ENCODE measurements at places on chromosomes 2 and 18.

DNA sequence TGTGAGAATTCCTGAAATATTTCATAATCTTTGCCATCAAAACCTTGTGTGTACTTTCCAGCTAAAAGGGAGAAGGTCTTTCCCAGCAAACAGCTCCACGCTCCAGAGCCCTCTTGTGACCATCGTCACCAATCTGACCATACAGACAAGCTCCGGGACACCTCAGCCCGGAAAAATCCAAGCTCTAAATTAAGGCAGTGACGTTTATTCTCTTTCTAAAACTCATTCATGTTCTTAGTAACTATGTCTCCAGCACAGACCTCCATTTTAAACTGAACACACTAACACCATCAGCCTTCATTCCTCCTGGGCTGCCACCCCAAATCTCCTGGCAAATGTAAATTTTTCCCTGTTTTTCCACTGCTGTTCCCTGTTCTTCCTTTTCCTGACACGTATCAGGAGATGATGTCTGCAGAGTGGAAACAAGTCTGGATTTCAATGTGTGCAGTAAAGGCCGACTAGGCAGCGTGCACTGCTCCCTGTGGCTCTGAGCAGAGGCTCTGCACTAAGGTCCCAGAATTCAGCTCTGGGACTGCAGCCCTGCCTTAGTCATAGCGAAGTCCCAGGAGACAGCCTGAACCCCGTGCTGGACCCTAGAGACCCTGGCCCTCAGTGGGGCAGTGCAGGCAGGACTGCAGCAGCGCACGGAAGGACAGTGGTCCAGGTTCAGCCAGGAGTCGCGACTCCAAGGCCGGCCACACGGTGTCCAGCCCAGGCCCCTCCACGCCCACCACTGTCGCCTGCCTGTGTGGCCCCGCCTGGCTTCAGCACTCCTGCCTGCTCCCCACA lies 452.5 kb upstream of the SALL3 start:
- no peak for DNase-seq

DNA sequence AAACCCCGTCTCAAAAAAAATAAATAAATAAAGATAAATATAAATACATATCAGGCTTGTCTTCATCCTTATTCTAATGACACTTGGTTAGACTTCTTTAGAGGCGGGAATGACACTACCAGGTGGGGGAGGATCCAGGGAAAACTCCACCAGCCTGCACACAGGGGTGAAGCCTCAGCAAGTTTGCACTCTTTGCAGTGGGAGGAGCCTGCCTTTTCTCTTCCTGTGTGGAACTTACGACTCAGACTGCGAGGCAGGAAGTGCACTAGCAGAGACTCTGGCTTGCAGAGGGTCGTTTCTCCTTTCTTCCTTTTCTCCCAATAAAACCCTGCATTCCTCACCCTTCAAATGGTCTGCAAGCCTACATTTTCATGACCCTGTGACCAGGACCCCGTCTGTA lies 153.6 kb upstream of the CBLN2 start:
- DNase-seq = no peak

DNA sequence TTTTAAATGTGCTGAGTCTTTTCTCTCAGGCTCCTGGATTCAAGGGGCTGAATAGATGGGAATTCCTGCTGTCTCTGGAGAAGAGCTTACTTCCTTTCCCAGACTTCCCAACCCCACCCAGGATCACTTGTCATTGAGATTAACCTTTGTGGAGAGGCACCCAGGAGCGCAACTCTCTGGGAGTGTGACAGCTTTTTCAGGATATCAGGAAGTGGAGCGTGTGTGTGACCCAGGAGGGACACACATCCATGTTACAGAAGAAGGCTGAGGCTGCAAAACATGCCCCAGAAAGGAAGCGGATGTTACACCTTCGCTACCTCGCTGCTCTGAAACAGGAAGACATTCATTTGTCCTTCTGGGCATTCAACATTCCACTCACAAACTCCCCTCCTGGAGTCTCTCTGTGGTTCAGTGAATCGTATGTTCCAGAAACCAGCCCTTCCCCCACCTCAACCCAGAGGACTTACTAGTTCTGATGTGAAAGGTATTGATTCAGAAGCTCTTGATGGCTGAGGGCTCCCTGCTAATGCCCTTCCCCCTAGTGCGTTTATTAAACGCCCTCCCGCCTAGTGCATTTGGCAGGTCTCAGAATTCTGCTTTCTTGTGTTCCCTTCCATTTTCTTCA lies 523.9 kb downstream of the TNS1 start:
- no peak for DNase-seq

- DNase-seq = no peak
These were observed 155.3 kb upstream of the SLC39A10 start for GRCh38 chr2:195501746-195502145.

GRCh38 chr18:79343567-79344207 lies 52.0 kb upstream of the NFATC1 start:
- DNase-seq = no peak

GRCh38 chr18:2794159-2794558 lies 52.6 kb upstream of the EMILIN2 start:
- DNase-seq = no peak

DNA sequence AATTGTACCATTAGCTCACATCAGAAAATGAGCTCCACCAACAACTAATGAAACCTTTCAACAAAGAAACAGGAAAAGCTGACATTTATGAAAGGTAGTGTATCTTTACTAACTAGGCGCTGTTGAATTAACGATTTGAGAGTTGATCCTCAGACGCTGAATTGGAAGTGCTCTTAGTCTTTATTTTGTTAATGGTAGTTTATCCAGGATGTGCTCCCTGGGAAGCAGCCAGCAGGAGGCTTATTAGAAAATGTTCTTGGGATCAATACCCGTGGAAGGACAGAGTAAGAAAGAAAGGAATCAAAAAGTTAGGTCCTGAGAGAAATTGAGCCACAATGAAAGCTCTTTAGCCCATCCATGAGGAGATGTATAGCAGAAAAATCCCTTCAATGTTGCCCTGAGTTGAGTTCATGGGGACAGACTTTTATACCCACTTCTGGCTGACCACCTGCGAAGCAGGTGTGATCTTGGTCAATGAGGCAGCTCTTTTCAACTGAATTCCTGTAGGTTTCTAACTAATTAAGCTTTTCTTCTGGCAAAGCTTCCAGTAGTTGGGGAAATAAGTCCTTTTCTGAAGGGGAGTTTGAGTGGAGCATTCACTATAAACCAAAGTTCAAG lies 492.6 kb upstream of the REG3G start:
- no peak for DNase-seq

GRCh38 chr18:36849288-36850006 lies 20.5 kb downstream of the KIAA1328 start:
- DNase-seq = no peak

DNA sequence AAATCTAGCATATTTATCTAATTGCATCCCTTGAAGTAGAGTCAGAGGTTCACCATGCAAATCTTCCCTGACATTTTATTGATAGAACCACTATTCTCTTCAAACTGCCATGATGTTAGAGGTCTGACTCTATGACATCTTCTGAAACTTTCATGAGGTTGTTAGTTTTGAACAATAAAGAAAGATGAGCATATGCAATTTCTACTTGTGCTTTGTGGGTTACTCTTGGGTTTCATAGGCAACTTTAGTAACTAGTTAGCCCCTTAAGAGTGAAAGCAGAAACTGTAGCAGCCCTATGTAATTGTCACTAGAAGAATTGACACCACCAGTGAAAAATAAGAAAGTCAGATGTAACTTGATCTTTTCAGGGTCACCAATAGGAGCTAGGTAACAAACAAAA lies 53.1 kb upstream of the ZEB2 start:
- DNase-seq = no peak

DNA sequence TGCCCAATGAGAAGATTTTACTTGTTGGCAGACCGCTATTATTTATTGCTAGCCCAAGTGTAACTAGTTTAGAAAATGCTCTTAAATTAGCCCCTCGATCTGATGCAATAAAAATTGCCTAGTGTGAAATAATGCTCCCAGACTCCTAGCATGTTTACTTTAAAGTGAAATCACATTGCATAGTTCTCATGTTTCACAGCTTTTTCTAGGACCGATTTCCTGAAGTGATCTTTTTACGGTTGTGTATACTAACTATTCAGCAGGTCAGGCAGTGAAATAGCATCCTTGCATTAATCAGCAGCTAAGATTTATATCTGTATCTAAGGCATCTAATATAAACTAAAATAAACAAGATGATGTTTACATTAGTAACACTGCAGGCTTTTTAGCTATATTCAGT lies 52.4 kb downstream of the PMS1 start:
- DNase-seq = no peak

GRCh38 chr2:228699400-228699799 lies 517.9 kb upstream of the SPHKAP start:
- DNase-seq = no peak

DNA sequence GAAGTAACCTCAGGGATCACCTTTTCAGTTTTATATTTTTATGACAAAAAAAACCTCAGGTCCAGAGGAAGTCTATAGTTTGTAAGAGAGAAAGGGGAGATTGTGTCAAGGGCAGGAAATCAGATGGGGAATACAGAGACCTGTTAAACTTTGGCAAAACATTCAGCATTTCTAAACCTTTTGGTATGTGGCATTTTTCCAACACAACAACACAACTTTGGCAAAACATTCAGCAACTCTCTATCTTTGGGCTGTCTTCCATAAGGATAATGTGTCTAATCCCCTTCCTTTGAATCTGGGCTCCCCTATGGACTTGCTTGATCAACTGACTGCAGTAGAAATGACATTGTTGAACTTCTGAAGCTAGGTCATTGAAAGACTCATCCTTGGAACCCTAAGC lies 220.6 kb upstream of the CCDC68 start:
- no peak for DNase-seq

- DNase-seq = no peak
These were observed 54.5 kb downstream of the MFSD6 start for GRCh38 chr2:190462611-190463010.

- DNase-seq = no peak
These were observed 40.7 kb upstream of the LBH start for GRCh38 chr2:30190637-30191036.

- DNase-seq = no peak
These were observed 119.2 kb downstream of the PRKRA start for GRCh38 chr2:178331474-178332432.

- DNase-seq = no peak
These were observed 2.0 kb upstream of the CHRND start for GRCh38 chr2:232523682-232524597.
